Hematopoietic multipotent progenitor cell treated with erythropoietin and hydrocortisone succinate and interleukin-3 and kit ligand, for 15 days (in vitro differentiated cells): ENCODE measurements at places on chromosomes 3 and 15.

DNA sequence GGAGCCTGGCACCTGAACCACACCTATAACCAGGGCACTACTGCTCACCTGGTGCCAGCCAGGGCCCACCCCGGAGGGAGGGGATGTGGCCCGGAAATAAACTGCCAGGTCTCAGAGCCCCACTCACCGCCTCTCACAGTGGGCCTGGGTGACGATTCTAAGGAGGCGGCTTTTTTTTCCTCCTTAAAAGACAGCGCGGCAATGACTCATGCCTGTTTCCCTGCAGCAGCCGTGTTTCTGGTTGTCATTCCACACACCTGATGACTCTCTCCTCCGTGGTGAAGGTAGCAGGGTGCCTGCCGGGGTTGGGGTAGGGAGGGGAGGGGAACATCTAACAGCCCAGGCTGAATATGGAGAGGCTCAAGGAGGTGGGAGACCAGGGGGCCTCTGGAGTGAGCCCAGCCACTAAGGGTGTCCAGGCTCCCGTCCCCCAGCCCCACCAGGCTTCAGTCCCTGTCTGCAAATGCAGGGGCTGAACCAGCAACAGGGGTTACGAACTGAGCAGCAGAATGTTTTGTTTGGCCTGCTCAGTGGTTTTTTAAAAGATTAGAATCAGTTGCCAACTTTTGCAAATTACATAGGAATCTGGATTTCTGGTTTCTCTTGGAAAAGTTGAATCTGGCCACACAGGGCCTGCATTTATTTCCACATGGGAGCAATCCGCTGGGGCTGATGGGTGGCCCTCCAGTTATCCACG is 127.3 kb upstream of the LINGO1 start:
- DNase-seq = no peak

- DNase-seq = no peak
Measured at GRCh38 chr3:193132241-193132640, 108.8 kb upstream of the PLAAT1 start.

DNA sequence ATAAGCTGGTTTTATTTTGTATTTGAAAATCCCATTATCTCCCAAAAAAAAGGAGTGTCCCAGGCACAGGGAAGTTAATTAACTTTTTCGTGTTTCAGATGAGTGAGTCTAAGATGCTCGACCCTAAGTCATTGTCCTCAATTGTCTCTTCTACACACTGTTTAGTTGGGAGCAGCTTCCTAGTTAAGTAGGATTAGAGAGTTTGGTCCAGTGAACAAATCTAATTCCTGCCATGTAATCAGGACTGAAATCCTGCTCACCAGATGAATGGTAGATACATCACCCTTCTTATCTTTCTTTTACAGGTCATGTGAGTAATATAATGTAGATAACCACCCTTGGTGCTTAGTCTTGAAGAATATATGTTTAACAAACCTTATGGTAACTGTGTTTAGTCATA is 228.9 kb upstream of the MANF start:
- no peak for DNase-seq

- DNase-seq = no peak
Measured at GRCh38 chr15:52706091-52706490, 26.9 kb upstream of the ATOSA start.
